Fibroblast of villous mesenchyme (primary cell): ENCODE measurements at places on chromosomes 1 and 21.

DNA sequence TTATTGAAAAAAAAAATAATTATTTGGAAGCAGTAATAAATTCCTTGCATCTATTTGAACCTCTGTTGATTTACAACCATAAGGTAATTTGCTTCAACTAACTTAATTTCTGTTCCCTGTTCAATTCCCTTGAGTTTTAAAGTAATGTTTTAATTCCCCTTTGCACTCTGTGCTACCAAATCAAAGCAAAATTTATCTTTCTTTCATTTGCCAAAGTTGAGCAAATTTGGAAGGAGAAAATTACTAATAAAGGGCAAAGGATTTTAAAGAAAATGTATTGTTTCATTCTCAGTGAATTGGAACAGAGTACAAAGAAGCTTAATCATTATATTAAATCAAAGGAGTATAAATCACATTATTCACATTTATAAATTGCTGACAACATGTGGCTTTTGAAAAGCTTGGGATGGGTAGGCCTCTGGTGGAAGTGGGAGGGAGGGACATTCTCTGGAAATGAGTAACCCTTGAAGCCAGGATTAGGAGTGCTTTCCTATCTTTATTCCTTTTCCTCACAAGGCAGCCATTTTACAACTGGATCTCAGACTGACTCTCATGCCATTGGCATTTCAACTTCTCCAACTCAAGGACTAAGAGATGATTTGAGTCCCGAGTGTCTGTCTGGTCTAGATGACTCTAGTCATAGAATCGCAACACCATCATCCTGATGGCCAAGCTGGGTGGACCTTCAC is 331.6 kb upstream of the DUSP10 start:
- peak; percentile 80 for DNase-seq

DNA sequence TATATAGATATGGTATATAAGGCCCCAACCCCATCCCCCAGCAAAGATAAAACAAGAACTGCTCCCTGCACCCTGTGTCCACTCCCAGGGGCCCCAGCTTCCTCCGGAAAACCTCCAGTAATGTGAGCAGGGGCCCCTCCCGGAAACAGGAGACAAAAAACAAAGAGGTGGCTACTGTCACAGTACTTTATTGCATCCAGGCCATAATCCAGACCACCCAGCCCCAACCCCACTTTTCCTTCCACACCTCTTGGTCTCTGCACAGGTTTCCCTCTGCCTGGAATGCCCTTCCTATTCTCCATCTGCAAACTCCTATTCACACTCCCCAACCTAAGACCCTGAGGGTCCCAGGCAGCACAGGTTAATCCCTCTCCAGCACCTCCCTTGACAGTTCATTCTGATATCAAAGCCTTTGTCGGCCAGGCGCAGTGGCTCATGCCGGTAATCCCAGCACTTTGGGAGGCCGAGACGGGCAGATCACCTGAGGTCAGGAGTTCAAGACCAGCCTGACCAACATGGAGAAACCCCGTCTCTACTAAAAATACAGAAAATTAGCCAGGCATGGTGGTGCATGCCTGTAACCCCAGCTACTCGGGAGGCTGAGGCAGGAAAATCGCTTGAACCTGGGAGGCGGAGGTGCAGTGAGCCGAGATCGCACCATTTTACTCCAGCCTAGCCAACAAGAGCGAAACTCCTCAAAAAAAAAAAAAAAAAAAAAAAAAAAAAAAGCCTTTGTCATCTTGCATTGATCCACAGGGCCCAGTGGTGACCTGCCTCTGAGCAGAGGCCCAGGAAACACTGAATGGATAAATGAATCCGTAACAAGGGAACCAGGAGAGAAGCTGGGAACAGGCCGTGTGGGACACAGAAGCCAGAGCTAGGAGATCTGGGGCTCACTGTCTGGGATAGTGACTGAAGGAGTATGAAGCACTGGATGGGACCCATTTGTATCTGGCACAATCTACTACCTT is 2.3 kb upstream of the AUNIP start:
- DNase-seq = no peak

DNA sequence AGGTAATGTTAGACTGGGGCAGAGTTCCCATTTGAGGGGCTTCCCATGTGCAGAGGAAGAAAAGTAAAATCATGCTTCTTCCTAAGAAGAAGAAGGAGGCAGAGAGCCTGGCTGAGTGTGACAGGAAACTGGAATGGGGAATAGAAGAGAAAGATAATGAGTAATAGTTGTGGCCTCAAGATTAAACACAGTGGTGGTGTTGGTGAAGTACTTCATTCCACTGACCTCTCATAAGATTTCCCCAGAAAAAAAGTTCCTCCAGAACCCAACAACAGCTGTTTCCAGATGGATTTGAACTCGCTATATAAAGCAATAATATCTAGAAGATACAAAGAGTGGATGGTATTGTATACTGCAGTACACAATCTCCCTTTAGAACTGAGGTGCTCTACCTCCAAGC is 13.0 kb downstream of the RGS1 start:
- peak; percentile 46 for DNase-seq

- DNase-seq = no peak
Measured at GRCh38 chr1:19754482-19754881, 45.2 kb downstream of the TMCO4 start.

DNA sequence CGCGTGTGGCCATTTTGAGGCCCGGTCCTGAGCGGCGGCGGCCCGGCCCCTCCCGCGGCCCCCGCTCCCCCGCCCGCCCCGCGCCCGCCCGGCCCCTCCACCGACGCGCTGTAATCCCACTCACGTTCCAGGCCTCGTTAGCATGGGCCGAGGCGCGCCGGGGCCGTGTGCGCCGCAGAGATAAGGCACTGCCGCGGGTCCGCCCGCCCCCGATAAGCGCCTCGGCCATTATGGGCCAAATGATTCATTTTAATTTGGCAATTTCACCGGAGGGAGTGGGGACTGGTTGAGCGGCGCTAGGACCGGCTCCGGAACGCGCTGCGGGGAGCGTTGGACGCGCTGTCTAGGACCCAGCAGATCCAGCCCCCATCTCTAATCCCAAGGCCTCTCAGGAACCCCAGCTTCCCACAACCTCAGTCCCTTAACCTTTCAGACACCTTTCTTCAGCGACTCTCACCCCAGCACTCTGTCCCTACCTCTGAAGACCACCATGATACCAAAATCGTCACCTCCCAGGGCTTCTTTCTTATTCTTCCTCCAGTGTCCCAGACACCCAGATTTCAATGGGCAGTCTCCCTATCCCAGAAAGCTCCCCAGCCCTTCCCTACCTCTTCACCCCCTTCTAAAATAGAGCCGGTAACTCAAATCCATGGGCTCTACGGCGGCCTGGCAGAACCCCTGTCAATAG is at the start of gene TAL1:
Gene TAL1, minus strand, starts transcription at position 39 of the 688 bp plus-strand sequence. CDS start 6,337 bp downstream, outside the sequence.
- DNase-seq = no peak

DNA sequence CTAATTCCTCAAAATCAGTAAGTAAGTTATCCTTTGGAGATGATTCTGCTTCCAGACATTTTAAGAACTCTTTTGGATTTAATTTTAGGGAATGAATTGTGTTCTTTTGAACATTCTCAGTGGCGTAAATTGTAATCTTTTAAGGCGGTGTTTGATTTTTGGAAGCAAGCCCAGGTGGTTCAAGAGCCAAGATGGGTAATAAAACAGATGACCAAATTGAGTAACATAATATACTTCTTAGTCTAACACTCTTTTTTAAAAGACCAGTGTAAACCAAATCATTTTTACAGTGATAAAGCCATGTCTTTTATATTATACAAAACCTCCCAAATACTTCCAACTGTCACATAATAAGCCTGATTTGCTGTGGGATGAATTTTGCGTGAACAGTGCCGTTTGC is 133.8 kb downstream of the LRRC40 start:
- DNase-seq = peak; percentile 82
